ENCODE measurements at places on chromosomes 2 and 18.

- DNase-seq: no peak
Observed at GRCh38 chr18:9631814-9632496, 17.6 kb upstream of the PPP4R1 start.

DNA sequence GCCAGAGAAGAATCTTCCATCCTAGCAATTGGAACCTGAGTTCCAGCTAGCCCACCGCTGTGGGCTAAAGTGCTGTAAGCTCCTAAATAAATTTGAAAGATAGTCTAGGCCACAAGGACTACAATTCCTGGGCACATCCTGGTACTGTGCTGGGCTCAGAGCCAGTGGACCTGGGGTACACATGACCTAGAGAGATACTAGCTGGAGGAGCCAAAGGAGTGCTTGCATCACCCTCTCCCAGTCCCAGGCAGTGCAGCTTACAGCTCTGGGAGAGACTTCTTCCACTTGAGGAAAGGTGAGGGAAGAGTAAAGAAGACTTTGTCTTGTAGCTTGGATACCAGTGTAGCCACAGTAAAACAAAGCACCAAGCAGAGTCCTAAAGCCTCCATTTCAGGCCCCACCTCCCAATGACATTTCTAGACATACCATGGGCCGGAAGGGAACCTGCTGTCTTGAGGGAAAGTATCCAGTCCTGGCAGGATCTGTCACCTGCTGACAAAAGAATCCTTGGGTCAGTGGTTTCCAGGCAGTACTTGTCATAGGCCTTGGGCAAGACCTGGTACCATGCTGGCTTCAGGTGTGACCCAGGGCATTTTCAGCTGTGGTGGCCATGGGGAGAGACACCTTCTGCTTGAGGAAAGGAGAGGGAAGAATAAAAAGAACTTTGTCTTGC lies 89.5 kb downstream of the TMEM185B start:
- no peak for DNase-seq

DNA sequence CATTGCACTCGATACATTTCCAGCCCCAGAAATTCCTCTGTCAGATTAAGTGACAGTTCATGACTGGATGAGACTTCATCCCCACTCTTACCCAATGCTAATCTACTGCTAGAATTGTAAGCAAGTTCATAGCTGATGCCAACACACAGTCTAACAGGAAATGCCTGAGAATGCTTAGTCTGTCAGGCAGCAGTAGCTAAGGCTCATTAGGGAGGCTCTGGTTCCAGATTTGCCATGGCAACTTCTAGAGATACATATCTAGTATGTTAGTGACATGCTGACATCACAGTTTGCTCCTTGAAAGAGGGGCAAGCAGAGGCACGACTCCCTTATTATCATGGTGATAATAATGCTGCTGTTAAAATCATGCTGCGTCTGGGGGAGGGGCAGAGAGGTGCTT lies 198.4 kb downstream of the RBM43 start:
- DNase-seq: no peak

- DNase-seq: no peak
Observed at GRCh38 chr2:13996527-13996926, 636.0 kb upstream of the LRATD1 start.

DNA sequence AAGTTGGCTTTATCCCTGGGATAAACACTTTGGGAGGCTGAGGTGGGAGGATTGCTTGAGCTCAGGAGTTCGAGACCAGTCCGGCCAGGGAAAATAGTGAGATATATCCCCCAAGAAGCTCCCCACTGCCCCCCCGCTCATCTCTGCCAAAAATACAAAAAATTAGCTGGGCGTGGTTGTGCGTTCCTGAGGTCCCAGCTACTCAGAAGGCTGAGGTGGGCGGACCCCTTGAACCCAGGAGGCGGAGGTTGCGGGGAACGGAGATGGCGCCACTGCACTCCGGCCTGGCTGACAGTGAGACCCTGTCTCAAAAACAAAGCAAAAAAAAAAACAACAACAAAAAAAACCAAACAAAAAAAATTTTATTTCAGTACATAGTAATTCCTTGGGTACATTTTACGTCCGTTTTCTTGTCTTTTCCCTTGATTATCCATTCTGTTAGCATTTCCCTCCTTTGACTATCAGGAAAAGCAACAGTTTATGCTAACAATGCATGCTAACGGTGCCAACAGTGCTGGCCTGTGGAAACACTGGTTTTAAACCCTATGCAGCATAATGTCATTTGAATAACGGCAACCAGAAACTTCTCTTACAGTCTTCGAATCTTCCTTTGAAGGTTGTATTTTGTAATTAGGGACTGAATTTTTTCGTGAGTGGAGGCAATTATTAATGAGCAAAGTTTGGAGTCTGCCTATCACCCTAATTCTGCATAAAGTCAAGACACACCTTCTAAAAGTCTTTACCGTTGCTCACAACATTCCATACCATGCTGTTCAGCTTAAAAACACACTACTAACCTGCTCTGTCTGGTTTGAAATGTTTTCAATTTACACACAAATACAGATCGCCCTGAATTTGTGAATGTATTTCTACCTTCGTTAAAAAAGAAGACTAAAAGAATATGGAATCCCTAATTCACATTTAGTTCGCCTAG lies 721 bp upstream of the MIB1 start:
- no peak for DNase-seq

GRCh38 chr2:191577605-191578004 lies 100.3 kb upstream of the NABP1 start:
- DNase-seq: no peak
